ENCODE measurements at places on chromosomes 11 and 22.

DNA sequence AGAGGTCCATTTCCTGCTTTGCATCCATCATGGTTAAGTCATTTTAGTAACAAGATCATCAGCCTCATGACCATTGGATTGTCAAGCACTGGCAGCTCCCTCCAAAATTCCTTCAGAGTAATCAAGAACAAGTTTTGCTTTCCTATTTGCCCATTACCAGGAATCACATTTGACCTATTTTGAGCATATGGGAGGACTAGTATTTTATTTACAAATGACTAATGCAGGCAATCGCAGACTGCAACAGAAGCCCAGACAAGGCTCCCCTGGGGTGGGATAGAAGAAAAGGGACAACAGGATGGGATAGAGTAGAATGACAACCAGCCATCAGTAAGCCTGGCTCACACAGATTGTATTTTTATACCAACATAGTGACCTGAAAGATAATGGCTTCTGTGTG, 9.1 kb downstream of the MMP10 start:
- DNase-seq: no peak

- no peak for DNase-seq
These were observed 2.6 kb downstream of the RCE1 start for GRCh38 chr11:66845876-66846212.

- peak; percentile 67 for DNase-seq
These were observed 10.4 kb upstream of the AHNAK start for GRCh38 chr11:62556875-62557631.

- DNase-seq: no peak
These were observed 13.0 kb downstream of the SCN3B start for GRCh38 chr11:123641495-123641840.

GRCh38 chr11:128619540-128620308, 32.4 kb upstream of the ETS1 start:
- DNase-seq: peak; percentile 46

DNA sequence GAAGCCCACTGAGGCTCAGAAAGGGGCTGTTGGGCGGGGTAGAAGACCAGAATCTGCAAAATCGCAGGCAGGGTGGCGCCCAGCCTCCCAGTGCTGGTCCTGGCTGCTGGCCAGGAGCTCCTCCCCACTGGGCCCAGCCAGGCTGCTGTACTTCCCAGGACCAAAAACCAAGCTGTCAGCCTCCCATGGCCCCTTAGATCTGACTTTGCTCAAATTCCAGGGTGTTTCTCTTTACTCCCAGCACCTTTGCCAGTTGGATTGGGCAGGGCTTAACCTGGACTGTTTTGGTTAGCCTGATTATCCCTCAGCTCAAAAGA, 44.2 kb upstream of the WEE1 start:
- DNase-seq: no peak

DNA sequence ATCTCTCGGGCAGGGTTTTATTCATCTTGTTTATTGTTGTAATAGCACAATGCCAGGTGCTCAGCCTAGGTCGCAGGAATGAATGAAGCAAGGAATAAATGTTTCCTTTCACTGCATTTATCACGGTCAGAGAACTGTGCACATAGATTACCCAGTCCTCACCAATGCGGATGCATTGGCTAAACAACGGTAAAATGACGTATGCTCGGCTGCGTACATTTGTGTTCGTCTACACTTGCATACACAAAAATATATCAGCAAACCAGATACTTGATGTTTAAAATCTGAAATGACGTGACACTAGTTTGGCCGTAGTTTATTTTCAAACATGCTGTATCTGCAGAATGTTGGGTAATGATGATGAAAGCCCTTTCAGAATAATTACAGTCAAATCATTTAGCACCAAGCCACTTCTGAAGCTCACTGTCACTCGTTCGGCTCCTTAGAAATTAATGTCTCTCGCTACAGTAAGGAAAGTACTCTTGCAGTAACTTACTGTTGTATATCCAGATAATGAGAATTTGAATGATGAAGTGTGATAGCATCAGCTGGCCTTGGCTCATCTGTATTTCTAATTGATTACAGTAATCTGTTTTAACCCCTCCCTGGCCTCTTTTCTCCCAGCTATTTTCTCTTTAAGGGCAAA, 268.9 kb downstream of the LRRC4C start:
- no peak for DNase-seq

- no peak for DNase-seq
These were observed 85.2 kb downstream of the BUD13 start for GRCh38 chr11:116687458-116688201.

DNA sequence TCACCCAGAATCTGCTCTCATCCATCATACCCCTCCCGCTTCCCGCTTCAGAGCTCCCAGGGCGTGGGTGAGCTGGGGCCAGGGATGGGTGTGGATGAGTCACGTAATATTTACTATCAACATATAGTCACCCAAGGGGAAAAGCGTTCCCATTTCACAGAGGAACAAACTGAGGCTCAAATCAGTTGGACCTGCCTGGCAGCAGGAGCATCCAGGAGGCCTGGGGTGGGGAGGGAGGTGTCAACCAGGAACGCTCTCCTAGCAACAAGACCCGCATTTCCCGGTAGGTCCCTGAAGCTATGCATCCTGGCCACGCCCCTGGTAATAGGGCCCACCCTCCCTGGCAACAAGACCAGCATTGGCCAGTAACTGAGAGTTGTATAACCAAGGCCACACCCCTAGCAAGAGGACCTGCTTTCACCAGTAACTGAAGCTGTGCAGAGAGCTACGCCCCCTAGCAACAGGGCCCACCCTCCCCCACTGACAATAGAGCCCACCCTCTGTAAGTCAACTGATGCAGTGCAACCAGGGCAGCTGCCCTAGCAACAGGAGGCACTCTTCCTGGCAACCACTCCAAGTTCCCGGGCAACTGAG, 32.7 kb upstream of the TXNRD2 start:
- DNase-seq: no peak

DNA sequence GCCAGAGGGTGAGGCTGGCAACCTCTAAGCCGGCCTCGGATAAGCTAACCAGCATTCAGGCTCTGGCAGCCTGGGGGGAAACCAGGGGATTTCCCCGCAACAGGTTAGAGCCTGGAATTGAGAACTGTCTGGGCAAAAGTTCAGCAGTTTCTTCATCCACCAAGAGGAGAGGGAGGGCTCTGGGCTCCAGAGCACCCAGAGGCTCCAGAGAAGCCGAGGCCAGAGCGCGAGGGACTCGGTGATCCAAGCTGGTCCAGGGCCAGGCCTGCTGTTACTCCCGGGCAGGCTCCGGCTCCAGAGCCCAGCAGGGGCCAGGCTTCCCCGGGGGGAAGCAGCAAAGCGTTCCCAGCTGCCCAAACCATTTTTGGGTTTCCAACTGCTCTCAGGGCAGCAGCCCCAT, 13.3 kb upstream of the SH3BP1 start:
- no peak for DNase-seq

GRCh38 chr11:17343257-17343656, 8.3 kb upstream of the NCR3LG1 start:
- no peak for DNase-seq

GRCh38 chr22:47129902-47130635, 367.6 kb downstream of the TBC1D22A start:
- DNase-seq: peak; percentile 3

GRCh38 chr11:111879637-111879960, 258 bp downstream of the CFAP68 start:
- no peak for DNase-seq

GRCh38 chr22:45893516-45893915, 83.4 kb downstream of the WNT7B start:
- no peak for DNase-seq

DNA sequence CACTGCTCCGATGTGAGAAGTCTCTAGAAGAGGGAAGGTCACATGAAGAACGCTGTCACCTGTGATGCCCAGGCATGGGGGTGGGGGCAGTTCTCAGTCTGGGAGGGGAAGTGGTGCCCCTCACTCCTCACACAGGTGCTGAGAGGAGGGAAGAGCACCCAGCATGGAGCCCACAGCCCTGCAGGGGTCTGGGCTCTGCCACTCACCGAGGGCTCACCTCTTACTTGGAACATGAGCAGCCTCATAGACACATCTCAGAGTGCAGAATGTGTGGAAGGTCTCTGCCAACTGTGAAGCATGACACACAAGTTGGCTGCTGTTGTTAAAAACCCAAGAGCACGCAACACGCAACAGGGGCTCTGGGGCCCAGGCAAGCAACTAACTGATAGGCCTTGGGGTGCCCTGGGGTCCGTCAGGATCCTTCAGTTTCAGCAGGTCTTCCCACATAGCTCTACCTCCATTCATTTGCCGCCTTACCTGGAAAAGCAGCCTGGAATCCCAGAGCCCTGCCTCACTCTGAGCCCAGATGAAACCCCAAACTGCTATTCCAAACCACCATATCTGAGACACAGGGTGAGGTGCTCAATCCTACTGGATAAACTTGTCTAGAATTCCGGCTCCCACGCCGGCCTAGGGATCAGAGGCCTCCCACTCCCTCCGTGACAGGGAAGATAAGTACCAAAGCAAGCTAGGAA, 17.5 kb upstream of the TMPRSS4 start:
- DNase-seq: no peak

- DNase-seq: no peak
These were observed 18.8 kb upstream of the PICK1 start for GRCh38 chr22:38038426-38038825.

DNA sequence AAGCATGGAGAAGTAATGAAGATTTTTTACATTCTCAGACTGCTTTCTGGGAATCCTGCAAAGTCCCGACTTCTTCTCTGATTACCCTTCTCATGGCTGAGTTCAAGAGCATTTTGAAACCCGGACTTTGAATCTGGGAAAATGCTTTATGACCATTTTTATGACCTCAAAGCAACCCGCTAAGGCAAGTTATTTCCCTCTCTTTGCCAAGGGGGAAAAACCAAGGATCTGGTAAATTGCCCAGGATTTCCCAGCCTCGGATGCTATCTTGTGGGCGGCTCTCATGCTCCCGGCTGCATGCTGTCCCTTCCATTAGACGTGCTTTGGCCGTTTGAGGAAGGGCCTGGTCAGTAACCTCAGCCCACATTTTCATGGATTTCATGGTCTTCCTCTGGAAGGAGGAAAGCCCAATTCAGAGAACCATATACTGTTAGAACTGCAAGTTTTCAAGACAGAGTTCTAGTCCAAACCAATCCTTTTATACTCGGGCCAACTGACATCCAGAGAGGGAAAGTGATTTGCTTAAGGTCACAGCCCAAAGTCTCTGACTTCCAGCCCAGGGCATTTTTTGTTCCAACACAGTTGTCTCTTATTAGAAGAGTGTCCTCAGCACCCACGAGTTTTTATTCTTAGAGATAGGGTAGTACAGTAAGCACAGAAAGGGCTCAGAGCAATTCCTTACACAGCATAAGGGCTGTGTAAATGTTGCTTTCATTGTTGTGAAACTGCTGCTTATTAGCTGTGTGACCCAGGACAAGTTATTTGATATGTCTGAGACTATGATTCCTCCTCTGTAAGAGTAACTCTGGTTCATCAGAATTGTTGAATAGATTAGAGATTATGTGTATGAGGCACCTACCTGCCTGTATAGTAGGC, 77.4 kb downstream of the NAV2 start:
- DNase-seq: no peak

GRCh38 chr11:117677729-117678310, 119.2 kb downstream of the DSCAML1 start:
- no peak for DNase-seq

- DNase-seq: no peak
These were observed 424.4 kb upstream of the LARGE1 start for GRCh38 chr22:34344702-34345101.

DNA sequence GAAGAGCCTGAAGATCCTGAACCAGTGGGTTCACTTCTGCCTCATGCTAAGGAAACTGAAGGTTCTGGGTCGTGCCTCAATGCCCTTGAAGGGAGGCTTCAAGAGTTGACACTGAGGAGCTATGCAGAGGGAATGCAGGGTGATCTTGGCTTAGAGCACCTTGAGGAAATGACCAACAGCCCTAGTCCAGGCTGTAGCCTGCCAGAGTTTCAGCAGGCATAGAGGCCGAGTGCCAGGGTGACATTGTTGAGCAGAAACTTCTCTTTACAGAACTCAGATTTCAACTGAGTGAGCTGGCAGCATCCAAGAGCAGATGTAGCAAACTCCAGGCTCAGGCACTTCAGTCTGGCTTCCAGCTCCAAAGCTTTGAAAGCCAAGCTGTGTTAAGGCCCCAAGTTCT, 23.1 kb upstream of the CAPRIN1 start:
- no peak for DNase-seq

GRCh38 chr11:34065505-34066203, 14.1 kb downstream of the CAPRIN1 start:
- DNase-seq: no peak

DNA sequence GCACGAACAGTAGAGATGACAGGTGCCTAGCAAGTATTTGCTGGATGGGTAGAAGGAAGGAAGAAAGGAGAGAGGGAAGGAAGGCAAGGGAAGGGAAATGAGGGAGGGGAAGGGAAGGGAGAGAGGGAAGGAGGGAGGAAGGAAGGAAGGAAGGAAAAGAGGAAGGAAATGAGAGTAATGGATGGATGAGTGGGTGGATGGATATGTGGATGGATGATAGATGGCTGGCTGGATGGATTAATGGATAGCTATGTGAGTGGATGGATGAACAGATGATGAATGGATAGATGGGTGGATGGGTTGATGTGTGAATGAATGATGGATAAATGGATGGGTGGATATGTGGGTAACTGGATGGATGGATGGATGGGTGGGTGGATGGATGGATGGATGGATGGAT, 125.9 kb upstream of the FGF3 start:
- DNase-seq: no peak

DNA sequence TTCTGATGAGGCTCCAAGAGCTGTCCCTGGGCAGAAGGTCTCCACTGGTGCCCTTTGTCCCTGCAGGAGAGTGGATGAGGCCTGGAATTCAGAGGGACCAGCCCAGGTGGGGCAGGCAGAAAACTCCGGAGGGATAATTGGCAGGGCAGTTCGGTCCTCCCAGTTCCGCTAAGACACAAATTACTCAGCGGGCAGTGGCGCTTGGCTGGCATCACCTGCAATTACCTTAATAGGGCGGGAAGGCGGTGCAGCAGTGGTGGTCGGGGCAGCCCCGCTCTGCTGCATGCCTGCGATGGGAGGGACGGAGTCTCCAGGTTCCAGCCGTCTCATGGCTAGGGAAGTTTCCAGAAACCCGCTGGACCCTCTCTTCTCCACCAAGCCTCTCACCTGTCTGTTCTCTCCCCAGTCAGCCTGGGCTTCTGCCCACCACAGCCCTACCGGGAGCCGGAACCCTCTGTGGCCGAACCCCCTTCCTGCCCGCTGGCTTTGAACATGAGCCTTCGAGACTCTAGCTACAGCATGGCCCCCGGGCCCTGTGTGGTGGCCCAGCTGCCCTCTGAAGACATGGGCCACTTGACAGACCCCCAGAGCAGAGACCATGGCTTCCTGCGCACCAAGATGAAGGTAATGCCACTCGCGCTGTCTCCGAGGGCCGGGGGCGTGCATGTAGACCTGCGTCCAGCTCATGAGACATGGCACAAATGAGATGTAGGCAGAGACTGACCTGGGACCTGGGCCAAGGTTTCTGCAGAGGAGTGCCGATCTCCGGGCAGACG, 7.0 kb downstream of the OVOL1 start:
- no peak for DNase-seq

DNA sequence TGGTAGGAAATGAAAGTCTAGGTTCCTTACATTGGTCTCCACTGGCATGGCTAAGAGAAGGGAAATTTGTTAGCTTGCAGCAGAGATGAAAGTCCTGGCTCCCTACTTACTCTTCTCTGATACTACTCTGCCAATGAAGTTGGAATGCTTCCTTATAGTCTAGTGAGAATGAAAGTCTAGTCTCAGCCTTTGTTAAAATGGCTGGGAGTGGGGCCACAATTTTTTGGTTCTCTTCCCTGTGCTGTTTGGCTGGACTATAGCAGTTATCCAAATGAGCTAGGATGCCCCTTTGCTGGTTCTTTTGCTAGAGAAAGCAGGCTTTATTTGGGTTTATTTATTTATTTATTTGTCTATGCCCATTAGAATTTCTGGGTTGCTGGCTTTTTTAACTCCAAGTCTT, 414.3 kb downstream of the AASDHPPT start:
- no peak for DNase-seq
